Stimulated activated CD8-positive, alpha-beta memory T cell treated with anti-CD3 and anti-CD28 coated beads, Interleukin-2, amount 100 ng/mL, for 1 hour (primary cell): ENCODE measurements at places on chromosomes 7 and 10.

DNA sequence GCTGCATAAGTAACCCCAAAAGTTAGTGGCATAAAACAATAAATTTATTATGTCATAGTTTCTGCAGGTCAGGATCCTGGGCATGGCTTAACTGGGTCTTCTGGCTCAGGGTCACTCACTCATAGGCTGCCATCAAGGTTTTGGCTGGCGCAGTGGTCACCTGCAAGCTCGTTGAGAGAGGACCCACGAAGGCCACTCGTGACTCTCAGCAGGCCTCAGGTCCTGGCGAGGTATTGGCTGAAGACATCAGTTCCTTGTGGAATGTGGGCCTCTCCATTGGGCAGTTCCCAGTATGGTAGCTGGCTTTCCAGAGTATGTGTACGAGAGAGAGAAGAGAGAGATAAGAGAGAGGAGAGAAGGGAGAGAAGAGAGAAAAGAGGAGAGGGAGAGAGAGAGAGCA lies 138.3 kb upstream of the KLF14 start:
- DNase-seq, result no peak

- DNase-seq, result no peak
Measured at GRCh38 chr7:150332852-150333635, 8.4 kb downstream of the RARRES2 start.

- no peak for DNase-seq
Measured at GRCh38 chr10:97659589-97659988, 19.1 kb downstream of the PI4K2A start.

- no peak for DNase-seq
Measured at GRCh38 chr10:110355141-110355831, 50.6 kb upstream of the SMNDC1 start.

DNA sequence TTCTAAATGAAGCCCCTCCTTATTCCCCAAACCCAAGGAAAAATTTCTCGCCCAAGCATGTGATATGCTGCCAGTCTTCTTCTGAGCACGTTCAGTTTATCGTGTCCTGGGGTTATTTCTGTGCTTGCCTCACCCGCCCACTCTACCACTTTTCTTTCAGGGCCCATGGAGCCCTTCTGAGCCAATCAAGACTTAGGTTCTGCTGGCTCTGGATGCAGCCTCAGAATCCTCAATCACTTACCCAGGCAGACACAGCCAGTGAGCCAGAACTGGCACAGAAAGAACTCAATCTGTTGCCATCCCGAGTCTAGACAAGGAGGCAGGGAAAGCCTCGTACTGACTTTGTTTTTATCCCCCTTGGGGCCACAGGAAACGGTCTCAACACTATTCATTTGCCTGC lies 34.2 kb upstream of the C10orf90 start:
- no peak for DNase-seq

DNA sequence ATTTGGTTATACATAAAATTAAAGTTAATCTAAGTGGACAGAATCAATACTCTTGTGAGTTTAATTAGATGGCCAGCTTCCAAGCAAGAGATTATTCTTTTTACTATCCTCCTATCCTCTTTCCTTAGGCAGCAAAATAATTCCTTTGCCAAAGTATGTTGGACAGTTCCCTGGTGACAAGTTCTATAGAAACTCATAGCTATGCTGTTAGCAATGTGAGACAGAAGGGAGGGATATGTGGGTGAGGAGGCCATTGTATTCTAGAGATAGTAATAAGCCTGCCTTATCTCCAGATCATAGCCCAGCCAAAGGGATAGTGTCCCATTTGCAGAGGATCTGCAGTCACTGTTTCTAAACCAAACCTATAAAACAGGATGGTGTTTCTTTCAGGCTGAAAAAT lies 181.6 kb upstream of the HDAC9 start:
- no peak for DNase-seq

DNA sequence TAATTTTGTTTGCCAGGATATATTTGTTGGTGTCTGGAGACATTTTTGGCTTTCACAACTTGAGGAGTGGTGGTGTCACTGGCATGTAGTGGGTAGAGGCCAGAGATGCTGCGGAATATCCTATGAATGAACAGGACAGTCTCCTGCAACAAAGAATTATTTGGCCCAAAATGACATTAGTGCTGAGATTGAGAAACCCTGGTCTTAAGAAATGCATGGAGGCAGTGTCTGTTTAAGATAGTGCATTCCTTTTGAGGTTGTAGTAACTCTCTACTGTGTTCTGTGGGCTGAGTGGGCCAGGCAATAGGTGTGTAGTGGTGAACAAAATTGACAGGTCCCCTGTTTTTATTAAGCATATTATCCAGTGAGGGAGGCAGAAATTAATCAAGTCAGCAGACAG lies 165.5 kb downstream of the CDK14 start:
- DNase-seq, result no peak

DNA sequence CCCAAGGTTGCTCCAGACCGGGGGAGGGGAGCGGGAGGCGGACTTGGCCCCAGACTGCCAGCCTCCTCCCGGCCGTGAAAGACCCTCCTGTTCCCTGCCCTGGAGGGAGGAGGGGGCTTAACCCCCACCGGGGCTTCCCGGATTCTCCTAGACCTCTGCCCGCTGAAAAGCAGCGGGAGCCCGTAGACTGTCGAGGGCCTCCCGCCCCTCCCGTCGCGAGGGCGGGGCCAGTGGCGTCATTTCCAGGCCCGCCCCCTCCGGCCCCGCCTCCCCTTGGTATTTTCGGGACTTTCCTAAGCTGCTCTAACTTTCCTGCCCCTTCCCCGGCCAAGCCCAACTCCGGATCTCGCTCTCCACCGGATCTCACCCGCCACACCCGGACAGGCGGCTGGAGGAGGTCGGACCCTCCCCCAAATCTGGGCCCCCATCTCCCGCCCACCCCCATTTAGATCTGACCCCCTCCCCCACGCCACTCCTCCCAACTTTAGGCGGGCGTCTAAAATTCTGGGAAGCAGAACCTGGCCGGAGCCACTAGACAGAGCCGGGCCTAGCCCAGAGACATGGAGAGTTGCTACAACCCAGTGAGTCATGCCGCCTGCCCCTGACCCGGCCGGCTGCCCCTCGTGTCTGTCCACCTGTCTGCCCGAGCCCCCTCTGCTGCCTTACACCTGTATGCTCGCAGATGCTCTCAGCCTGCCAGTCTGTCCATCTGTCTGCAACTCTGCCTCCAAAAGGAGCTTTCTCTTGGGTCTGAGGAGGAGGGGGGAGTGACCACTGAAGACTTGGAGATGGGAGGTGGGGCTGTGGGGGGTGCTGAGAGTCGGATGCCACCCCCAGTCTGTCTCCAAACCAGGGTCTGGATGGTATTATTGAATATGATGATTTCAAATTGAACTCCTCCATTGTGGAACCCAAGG lies at the start of gene NFKB2:
Gene NFKB2, plus strand, starts transcription at position 306 of the 917 bp plus-strand sequence. Its CDS starts 255 bp downstream, at position 561.
- peak; percentile 84 for DNase-seq

- no peak for DNase-seq
Measured at GRCh38 chr10:52424341-52424740, 110.3 kb downstream of the DKK1 start.

- DNase-seq, result no peak
Measured at GRCh38 chr10:1939016-1939415, 201.7 kb upstream of the ADARB2 start.

DNA sequence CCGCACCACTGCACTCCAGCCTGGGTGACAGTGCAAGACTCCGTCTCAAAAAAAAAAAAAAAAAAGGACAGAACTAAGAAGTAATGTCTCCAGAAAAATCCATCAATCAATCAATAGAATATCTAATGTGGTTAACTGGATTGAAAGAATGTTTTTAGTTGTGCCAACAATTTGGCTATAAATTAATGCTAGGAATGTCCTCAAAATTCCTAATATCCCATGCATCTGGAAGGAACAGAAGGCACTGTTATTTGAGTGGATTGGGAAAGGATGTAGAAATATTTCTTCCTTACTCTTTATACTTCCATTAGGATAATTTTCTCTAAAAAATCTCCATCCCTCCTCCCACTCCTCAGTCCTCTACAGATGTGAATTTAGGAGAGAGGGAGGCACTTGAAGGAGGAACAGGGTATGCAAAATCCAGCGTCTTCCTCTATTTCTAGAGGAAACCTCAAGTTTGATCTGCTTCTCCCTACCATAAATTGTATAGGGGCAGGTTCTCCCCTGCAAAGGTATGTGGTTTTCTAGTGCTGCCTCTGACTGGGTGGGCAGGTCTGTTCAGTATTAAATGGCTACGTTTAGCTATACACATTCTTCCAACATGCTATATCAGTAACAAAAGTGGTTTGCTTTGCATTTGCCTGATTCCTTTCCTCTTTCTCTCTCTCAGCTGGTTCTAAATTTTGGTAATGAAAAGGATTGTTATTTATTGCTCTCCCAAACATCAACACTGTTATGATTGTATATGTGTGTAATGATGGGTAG lies 54.1 kb downstream of the RNLS start:
- DNase-seq, result no peak

GRCh38 chr7:157096286-157097055 lies 42.3 kb upstream of the UBE3C start:
- no peak for DNase-seq

DNA sequence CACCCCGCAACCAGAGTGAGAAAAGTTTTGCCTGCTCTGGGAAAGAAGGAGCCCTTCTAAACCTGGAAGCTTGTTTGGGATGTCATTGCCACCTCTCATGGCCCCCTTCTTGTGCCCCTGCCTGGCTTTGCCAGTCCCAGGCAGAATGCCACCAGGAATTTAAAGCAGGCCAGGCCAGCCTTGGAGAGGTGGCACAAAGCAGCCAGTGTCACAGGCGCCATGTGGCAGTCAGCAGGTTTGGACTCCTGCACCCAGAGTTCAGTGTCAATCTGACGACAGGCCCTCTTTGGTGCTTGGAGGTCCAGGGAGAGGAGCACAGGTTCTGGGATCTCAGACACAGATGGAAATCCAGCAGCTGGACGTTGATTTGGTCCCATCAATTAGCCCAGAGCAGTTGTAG lies 12.7 kb downstream of the HK1 start:
- DNase-seq, result no peak

GRCh38 chr10:131453721-131454634 lies 142.5 kb upstream of the TCERG1L start:
- DNase-seq, result peak; percentile 20

DNA sequence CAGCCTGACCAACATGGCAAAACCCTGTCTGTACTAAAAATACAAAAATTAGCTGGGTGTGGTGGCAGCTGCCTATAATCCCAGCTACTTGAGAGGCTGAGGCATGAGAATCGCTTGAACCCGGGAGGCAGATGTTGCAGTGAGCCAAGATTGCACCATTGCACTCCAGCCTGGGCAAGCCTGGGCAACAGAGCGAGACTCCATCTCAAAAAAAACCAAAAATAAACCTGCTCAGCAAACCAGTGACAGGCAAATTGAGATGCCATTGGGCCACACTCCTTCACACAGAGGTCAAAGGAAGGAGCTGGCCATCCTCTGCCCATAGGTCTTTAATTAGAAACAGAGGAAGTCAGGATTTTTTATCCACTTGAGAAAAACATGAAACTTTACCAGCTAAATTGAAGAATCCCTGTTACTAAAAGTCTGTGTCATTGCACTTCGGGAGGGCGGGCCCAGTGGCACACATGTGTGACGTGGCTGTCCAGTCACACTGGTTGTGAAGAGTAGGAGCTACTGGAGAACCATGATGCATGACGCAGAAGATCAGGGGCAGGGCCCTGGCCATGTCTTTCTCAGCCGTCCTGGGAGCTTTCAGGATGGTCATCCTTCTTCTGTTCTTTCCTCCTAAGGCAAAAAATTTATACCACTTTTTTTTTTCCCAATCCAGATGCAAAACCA lies 118.3 kb upstream of the ZNF438 start:
- DNase-seq, result no peak

DNA sequence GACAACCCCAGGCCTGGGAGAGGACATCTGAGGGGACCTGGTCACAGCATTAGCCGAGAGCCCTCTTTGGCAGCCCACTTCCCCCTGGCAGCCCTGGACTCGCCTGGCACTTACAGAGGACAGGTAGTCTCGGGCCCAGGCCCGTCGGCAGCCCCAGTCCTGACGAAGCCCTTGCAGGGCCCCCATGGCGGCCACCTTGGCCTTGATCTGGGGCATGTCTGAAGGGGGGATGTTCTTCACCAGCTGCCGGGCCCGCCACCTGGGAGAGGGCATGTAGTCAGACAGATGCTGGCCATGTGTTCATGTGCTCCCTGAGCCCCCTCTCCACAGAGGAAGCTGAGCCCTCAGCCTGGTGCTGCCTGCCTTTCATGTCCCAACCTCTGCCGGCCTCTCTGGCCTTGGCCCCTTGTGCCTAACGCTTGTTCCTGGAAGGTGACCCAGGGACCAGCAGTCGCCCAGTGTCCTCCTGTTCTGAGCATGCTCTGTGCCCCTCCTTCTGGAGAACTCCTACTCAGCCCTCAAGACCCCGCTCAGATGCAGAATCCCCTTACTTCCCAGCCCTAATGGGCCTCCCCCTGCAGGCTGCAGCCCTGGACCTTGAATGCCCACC lies 13.9 kb downstream of the MYO1G start:
- DNase-seq, result no peak

- no peak for DNase-seq
Measured at GRCh38 chr10:109475711-109476421, 447.4 kb downstream of the XPNPEP1 start.

DNA sequence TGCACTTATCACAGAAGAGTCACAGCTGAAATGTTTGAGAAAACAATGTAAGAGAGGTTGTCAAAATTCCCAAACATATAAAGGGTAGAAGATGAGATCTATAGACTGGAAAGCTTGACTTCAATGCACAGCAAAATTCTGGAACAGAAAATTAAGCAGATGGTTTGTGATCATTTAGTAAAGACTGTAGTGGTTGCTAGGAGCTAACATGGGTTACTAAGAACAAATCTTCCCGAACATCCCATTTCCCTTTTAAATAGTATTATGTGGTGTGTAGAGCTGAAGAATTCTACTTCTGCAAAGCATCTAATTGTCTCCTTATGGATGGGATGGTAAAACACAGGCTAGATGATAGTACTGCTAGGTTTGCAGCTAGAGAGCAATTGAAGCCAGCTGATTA lies 312.3 kb downstream of the CAMK1D start:
- no peak for DNase-seq

GRCh38 chr10:71243756-71244395 lies 31.5 kb downstream of the UNC5B start:
- DNase-seq, result no peak

DNA sequence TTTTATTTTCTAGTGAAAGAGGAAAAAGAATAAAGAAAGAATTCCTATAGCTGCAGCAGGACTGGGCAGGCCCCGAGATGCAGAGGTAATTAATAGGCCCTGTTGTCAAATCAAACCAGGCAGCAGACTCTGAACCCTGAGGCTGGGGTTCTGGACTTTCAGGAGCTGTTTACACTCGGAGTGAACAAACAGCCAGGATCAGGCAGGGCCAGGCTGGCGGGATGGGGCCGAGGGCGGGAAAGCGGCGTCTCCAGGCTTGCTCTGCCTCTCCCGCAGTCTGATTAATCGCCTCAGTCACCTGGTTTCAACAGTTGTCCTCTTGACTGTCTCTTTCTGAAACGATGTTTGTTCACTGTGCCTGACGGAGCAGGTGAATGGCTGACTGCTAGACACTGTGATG lies 675.4 kb upstream of the FOXK1 start:
- DNase-seq, result no peak

DNA sequence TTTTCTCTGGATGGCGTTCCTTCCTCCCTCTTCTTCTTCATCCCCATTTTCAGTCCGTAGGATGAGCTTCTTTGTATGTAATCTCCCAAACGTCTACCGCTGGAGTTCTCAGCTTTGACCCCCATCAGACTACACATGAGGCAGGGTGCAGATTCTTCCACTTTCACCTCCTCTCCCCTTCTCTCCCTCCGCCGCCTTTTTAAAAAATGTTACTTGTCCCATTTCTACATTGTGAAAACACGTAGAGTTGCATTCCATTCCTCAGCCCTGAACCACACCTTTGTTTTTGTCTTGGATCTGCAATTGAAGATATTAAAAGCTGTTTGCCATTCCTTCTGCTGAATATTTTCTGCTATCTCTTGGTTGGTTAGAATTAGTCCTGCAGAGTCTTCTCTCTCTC lies 6.2 kb downstream of the ADIRF start:
- no peak for DNase-seq
